ENCODE measurements at places on chromosomes 7 and 10.

GRCh38 chr7:6026820-6027311 is 4.3 kb upstream of the ANKRD61 start:
- no peak for DNase-seq

DNA sequence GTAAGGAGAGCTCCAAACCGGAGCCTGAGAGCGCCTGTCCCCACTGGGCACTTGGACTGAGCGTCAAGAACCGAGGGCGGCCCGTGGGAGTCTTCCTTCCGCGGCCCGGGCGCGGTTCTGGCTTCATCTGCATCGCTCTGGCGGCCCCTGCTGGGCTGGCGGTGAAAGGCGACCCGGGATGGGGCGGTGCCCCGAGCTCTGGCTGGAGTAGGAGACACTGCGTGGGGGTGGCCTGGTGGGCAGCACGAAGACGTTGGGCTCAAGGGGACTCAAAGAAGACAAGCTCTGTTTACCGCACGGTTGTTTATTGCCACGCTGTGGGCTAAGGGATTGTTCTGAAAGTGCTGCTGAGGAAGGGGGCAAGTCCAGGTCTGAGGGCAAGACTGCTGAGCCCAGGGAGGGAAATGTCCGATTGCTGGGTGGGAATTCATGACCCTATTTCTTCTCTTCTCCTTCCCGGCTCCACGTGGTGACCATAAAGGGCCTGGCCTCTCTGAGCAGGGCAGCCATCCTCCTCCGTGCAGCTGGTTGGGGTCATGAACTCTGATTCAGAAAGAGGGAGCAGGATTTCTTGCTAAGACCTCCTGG is 29.8 kb downstream of the PLAU start:
- DNase-seq: peak; percentile 81

GRCh38 chr7:152528612-152529011 is 92.8 kb upstream of the KMT2C start:
- no peak for DNase-seq

DNA sequence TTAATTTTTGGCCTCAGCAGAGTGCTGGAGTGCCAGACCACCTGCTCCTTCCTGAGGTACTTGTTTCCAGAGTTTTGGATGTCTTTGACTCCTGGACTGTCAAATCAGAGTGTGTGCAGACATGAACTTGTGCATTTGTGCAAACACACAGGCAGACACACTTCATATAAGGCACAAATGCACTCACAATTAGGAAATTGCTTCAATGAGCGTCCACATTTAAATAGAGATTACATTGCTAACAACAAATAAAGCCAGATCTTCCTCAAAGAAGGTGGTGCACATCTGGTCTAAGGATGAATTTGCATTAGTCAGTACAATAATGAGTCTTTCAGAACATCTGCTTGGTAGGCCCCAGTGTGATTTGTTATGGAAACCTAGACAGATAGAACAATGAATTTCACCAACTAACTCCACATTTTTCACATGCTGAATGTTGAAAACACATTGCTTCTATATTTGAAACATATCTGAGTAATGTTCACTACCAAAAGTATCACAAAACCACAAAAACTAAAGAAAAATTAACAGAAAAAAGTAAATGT is 266.7 kb upstream of the INHBA start:
- no peak for DNase-seq

DNA sequence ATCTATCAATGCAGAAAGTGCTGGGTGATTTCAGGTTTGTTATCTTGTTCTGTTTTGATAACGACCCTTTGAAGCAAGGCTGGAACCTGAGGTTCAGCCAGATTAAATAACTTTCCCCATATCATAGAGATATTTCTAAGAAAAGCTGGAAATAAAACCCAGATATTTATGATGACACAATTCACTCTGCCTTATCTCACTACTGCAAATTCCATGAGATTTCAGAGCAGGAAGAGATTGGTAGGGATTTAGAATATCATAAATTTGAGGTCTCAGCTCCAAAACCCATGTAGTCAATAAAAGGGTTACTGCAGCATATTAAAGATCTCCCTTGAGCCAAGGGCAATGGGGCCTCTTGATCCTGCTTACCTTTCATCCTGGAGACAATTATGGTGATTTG is 692.5 kb upstream of the IGFBP3 start:
- DNase-seq: no peak

- no peak for DNase-seq
These were observed 199.5 kb downstream of the GPAM start for GRCh38 chr10:111984057-111984456.

DNA sequence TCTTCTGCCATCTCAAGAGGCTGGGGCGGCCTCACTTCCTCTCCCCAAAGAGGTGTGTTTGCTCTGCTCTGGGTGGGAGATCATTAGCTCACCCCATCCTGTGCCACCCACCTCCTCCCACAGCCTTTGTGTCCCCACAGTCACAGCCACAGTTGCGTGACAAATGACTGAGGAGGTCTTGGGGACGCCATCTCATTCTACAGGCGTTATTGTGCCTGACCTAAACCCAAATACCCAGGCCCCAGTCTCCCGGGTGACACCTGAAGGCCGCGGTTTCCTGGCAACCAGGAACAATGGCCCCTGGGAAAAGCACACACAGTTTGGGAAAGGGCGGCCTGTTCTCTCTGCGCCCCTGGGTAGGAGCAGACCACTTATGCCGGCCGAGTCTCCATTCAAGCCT is 51.6 kb downstream of the SLIT1 start:
- no peak for DNase-seq

DNA sequence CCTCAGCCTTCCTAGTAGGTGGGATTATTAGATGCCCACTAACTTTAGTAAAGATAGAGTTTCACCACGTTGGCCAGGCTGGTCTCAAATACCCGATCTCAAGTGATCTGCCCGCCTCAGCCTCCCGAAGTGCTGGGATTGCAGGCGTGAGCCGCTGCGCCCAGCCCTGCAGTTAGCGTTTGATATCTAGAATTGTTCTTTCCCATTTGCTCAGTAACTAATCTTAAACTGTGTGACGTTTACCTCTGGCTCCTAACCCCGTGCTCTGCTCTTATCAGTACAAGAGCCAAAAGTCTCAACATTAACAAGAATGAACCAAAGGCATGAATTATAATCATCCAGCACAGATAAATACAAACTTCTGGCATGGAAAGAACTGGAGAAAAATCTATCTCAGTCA is 47.4 kb downstream of the IGF2BP3 start:
- DNase-seq: no peak

DNA sequence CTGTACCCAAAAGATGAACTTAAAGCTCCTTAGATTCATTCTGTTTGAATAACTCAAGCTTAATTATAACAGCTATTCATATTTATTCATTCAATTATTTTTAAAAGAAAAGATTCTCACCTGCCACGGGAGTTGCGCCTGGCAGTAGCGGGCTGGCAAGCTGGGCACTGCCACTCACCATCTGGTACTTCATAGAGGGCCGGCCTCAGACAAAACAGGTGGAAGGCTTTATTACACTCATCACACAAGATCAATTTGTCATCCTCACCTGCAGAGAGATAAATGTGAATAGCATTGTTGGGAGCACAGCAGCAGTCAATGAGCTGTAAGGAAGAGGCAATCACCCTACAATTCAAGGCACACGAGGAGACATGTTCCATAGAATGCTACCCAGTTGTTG is 15.8 kb downstream of the FZD9 start:
- no peak for DNase-seq

GRCh38 chr7:42959549-42959948 is 27.4 kb downstream of the MRPL32 start:
- no peak for DNase-seq

DNA sequence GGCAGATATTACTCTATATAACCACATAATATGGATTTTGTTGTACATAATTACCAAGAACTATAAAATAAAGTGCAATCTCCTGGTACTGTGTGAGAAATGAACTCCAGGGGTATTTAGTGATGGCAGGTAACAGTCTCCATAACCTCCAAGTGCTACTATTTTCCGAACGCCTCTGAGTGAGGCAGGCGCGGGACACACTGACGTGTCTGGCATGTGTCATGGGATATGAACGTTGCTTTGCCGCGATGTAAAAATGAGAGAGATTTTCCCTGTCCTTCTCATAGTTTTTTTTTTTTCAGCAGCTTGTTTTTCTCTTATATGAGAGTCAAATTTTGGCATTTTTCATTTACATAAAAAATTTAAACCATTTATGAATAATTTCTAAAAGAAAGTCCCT is 3.6 kb downstream of the ADARB2 start:
- no peak for DNase-seq

DNA sequence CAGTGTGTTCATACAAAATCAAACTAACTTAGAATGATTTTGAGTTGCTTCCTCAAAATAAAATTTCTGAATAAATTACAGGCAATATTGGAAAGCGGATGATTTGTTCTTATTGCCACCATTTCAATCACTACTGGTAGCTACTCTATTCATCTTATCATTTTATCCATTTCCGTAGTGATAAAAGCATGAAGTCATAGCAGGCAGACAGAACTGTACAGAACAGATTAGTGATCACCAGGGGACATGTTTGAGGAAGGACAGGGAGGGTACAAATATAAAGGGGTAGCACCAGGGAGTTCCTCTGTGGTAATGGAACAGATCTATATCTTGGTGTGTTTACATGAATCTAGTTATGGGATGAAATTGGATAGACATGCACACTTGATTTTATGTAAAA is 138.5 kb downstream of the WNT2 start:
- DNase-seq: no peak

GRCh38 chr10:133110133-133110532 is 22.4 kb downstream of the ADGRA1 start:
- no peak for DNase-seq

- no peak for DNase-seq
These were observed 3.4 kb upstream of the SAMD8 start for GRCh38 chr10:75107756-75108683.

GRCh38 chr7:66301249-66301648 is 96.1 kb downstream of the TPST1 start:
- no peak for DNase-seq

- no peak for DNase-seq
These were observed 139.9 kb downstream of the EGFR start for GRCh38 chr7:55158541-55159382.

GRCh38 chr10:21402606-21403083 is 122.8 kb downstream of the SKIDA1 start:
- no peak for DNase-seq

- no peak for DNase-seq
These were observed 301.9 kb downstream of the SUGCT start for GRCh38 chr7:40436710-40437109.

DNA sequence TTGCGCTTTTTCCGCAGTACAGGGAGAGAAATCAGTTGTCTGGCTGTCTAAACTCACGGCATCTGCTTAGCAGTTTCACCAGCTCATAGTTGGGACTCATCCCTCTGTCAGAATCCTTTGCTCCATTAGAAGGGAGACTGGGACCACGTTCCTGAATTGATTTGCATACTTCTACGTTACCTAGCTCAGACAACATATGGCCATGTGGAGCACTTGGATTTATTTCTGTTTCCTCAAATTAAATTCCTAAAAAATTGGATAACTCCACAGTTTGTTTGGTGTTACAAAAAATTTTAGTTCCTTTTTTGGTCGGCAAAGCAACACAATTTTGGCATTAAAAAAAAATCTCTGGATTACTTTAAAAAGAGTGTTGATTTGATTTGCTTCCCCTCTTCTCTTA is 614.0 kb downstream of the AUTS2 start:
- no peak for DNase-seq

- no peak for DNase-seq
These were observed 1241.7 kb downstream of the REEP3 start for GRCh38 chr10:64762861-64763260.

GRCh38 chr10:74371696-74372095 is 220.7 kb downstream of the ADK start:
- DNase-seq: no peak

DNA sequence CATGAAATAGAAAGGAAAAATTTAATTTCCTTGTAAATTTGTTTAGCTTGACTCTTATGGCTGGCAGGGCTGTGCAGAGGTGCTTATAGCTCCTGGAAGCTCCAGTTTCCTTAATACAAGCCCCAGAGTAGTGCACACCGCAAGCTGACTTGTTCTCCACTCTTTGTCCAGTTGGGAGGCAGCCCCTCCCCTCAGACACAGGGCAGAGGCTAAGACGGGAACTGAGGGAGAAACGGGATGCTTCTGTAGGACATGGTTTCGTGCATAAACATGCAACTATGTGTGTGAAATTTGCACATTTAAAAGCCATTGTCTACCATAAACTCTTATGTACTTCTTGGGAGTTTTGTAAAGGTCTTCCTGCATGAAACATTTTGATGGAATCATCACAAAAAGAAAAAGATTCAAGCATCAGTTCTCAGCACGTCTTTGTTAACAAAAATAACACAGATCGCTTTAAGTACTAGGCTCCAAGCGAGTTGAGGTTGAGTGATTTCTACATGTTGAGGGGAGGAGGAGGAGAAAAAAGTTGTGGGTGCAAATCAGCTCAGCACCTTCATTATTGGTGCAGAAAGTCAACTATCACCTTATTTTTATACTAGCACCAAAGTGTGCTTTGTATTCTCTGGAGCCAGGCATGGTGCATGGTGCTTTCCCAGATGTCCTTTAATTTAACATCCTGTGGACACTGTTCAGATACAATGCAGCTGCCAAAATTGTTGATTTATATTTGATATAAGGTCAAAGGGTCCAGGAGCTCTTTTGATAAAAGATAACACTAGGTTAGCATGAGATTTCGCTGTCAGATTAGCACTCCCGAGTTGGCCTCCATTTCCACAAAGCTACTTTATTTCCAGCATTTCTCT is 124.5 kb downstream of the CHN2 start:
- DNase-seq: no peak

DNA sequence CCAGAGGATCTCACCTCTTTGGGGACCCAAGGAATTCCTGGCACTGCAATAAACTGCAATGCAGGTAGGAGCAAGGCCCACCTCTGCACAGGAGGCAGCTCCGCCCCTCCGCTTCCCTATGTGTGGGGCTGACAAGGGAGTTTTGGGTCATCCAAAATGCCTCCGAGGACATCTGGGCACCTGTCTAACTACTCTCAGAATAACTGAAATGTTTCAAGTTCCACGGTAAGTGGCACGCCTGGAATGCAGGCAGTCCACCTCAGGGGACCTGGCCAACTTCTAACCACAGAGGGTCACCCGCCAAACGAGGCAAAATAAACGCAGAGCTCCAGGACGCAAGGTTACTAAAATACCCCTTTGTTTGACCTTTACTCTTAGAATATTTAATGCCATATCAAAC is 102.5 kb downstream of the FGFR2 start:
- DNase-seq: no peak

DNA sequence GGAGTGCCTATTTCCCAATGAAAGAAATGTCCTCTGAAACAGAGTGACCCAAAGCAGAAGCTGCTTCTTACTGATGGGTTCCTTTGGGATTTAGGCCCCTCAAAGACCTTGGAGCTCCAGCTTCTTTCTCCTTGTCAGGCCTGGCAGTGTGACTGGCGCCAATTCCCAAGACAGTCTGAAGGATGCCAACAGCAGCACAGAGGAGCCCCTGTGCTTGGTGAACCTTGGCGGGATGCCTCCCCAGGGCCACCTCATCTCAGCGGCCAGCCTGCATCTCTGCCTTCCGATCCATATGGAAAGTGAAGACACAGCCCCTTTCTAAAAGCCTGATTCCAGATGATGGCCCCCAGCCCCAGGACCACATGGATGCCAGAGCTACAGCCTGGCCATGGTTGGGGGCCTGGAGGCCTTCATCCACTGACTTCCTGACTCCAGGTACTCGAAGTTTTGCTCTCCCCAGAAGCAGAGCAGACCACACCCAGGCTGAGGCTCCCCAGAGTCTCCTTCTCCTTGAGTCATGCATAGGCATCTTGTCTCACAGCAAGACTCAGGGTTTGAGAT is 45.4 kb downstream of the FBXW4 start:
- no peak for DNase-seq

Data from BE2C (cell line).